Activated naive CD4-positive, alpha-beta T cell treated with anti-CD3 and anti-CD28 coated beads, Interleukin-2, amount 50 U/mL, for 72 hours (primary cell): ENCODE measurements at places on chromosomes 6 and 20.

GRCh38 chr6:49462599-49462926, 490 bp downstream of the MMUT start:
- DNase-seq = no peak

GRCh38 chr20:55200317-55200716, 724.9 kb downstream of the DOK5 start:
- no peak for DNase-seq

DNA sequence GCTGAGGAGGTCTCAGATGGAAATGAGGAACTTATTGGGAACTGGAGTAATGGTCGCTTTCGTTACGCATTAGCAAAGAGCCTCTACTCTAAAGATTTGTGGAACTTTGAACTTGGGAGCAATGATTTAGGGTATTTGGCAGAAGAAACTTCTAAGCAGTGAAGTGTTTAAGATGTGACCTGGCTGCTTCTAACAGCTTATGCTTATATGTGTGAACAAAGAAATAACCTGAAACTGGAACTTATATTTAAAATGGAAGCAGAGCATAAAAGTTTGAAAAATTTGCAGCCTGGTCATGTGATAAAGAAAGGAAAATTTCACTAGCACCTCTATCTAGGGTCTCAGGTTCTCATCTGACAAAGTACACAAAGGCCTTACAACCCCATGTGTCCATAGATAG, 23.5 kb downstream of the IRF4 start:
- no peak for DNase-seq

DNA sequence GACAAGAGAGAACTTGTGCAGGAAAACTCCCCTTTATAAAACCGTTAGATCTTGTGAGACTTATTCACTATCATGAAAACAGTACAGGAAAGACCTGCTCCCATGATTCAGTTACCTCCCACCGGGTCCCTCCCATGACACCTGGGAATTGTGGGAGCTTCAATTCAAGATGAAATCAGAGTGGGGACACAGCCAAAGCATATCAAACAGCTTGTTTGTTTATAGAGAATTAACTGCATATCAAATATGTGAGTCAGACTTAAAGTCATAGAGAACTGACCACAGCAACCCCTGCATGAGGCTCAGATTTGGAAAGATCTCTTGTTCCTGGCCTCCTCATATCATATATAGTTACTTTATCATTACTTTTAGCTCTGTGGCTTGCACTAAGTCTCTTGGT, 29.1 kb upstream of the HDAC2 start:
- DNase-seq = no peak

DNA sequence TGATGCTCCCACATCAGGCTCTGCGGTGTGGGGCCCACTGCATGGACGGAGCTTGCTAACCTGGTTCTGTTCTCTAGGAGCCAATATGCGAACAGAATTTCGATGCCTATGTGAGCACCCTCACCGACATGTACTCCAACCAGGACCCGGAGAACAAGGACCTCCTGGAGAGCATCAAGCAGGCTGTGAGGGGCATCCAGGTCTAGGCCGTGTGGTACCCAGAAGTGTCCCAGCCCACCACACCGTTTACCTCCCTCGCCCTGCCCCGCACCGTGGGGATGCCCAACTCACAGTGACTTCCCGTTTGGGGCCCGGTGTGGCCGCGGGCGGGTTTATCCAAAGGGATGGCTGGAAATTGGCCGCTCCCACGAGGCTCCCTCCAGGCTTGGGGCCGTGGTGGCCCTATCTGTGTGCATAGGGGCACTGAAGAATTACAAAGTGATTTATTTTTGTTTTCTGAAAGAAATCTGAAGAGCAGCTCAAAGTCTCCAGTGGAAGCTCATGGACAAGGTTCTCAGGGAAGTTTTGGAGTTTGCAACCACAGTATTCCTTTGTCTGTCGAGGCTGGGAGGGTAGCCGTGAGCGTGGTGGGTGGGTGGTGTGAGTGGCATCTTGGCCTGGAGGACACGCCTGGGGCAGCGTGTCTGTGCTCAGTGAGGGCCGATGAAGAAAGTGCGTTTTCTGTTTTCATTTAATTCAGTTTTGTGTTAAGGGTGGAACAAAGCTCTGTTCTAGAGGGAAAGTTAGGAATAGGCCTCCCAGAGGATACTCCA, 15.1 kb upstream of the PCMTD2 start:
- DNase-seq = no peak

DNA sequence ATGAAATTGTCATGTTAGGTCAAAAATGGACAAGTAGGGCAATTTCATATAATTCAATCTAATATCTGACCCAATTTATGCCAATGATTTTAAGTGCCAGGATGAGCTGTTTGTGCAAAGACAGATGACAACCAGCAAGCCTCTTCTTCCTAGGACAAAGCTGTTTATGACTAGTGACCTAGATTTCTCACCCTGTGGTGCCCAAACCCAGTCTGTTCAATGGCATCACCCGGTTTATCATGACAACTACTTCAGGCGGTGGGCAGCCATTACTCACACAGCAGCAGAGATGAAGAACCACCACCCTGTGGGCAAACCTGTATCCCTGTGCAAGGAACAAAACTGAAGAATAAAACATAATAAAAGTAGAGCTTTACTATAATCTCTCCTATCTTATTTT, 59.0 kb downstream of the MAP7 start:
- DNase-seq = no peak
